ENCODE measurements at places on chromosomes 1 and 21.

- no peak for DNase-seq
Observed at GRCh38 chr1:233916706-233917105, 12.2 kb downstream of the SLC35F3 start.

DNA sequence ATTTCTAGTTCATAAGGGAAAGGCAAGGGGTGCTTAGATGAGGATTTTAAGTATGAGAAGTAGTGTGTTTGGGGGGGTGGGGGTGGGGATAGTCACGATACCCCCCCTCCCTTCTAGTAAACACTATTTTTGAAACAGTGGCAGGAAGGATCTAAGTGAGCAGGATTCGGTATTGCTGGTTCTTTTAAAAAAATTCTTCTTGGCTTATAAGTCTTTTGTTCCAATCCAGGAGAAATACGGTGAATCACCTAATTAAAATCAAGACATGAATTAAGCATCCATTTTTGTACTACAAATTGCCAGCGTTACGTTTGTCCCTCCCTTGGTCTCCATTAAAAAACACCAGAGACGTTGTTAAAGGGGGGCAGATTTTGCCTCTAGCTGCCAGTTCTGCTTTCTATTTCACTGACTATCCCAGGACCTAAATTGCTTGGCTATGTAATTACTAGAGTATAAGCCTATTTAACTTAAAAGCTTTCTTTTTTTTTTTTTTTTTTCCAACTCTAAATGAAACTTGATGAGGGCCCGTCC lies 911 bp downstream of the LMO4 start:
- DNase-seq: no peak

DNA sequence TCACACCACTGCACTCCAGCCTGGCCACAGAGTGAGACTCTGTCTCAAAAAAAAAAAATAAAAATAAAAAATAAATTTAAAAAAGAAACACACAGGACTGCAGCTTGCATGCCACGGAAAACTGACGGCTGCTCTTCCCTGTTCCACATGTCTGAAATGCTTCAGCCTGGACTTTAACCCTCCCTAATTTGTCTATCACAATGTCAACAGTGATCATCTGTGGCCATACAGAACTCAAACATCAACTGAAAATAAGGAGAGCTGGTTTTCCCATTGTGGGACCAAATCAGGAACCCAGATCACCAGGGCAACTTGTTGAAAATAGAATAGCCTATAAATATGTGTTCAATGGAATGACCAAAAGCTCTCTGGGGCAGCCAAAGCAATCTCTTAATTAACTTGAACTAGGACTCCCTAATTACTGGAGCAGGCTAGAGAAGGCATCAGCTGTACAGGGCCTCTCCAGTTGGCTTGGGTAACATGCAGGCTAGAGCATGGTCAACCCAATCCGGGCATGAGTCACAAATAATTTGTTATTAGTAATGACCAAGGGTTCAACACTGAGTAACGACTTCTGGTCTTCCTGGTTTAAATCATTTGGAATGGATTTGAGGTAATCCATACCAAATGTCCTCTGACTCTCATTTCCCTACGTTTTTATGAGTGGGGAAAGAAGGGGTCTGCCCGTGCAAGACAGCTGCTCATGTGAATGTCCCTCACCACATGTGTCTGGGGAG lies 62.7 kb upstream of the KAZN start:
- DNase-seq: no peak

DNA sequence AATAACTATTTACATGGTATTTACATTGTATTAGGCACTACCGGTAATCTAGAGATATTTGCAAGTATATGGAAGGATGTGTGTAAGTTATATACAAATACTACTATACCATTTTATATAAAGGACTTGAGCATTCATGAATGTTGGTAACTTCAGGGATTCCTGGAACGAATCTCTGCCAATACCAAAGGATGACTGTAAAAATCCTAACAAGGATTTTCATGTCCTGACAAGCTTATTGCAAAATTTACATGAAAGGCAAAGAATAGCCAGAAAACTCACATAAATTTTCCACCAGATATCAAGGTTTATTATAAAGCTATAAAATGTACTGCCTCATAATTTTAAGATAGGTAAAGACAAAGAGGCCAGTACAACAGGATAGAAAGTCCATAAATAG lies 325.2 kb upstream of the NRIP1 start:
- no peak for DNase-seq

- no peak for DNase-seq
Observed at GRCh38 chr1:112937495-112937894, 18.5 kb downstream of the SLC16A1 start.

- no peak for DNase-seq
Observed at GRCh38 chr1:167136191-167136614, 42.3 kb downstream of the STYXL2 start.

DNA sequence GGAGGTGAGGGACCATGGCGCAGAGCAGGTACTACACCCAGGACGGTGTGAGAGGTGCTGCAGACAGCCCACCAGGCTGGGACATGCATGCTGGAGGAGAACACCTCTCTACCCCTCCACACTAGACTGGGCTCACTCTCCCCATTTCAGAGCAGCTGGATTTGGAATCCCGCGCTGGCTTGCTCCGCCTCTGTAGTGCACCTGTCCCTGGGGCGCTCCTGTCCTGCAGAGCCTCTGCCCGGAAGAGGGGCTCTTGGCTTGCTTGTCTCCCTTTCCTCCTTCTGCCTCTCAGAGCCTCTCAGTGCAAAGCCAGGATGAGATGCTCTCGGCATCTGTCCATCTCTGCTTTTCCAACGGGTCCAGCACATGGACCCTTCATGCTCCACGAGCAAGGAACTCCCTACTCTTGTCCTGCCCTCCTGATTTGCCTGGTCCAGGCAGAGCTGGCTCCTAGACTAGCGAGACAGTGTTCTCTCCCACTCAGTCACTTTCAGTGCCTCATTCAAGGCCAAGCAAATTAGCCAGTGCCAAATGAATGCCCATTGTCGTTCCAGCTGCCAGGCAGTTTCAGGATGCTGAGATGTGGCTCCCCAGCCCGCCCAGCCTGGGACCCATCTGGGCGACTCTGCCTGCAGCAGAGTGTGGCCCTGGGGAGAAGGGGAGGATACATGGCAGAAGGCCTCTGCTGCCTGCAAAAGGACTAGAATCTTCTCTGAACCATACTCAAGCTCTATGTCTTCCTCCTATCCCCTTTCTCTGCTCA lies 33.7 kb downstream of the CDCA8 start:
- DNase-seq: no peak

Data from activated CD4-positive, alpha-beta T cell treated with anti-CD3 and anti-CD28 coated beads, Interleukin-2, amount 50 U/mL, for 1 hour (primary cell).